ENCODE measurements at places on chromosomes 1 and 21.

- no peak for DNase-seq
These were observed 14.5 kb downstream of the HHAT start for GRCh38 chr1:210342986-210343780.

DNA sequence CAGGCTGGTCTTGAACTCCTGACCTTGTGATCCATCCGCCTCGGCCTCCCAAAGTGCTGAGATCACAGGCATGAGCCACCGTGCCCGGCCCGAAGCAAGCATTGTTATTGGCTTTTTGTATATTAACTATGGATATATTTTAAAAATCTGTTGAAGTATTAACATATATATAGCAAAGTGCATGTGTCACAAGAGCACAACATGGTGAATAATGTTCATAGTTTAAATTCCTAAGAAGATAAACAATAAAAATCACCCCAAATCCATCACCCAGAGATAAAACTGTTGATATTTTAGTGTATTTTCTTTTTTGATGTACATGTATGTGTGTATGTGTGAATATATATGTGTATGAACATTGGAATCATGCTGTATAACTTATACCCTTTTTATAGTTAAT is 9.1 kb upstream of the FOXE3 start:
- no peak for DNase-seq

DNA sequence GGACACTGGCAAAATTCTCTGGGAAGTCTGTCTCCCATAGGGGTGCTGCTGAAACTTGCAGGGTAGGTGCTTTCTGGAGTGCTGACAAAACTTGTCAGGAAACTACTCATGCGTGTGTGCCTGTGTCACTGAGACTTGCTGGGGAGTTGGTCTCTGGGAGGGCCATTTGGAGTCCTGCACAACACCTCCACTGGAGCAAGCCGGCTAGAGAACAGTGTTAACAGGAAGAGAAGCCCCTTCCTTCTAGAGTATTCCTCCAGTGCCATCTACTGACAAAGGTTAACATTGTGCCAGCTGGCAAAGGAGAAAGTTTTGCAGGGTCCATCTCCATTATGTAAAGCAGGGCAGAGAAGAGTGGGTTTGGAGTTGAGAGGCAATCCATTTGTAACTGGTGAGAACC is 30.0 kb downstream of the ZMYM4 start:
- DNase-seq, result peak; percentile 65

DNA sequence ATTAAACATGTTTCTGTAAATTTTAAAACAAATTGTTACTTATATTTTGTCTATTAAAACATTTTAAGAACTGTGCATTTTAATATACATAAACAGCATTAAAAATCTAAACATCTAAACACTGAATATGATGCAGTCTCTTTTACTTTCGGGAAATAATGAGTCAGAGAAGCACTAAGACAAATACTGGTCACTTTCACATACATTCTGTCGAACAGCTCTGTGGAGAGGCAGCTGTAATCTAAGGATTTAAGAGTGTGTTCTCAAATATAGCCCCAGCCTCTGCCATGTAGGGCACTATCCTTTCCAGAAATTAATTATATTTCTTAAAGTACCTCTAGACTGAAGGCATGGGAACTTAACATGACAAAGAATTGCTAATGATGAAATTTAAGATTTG is 89.6 kb upstream of the PTGFR start:
- no peak for DNase-seq

DNA sequence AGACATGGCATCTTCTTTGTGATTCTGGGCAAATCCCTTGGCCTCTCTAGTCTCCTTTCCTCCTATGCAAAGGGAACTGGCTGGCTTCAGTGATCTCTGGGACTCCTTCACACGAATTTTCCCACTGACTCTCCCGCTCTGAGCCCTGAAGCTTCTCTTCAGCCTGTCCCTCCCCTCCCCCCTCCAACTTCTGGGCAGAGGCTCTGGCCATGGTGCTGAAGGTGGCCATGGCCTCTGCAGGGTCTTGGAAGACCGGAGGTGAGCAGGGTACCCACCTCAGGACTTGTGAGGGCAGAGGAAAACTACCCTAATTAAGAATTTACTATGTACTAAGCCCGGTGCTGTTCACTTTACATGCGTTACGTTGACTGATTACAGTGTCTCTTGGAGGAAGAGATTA is 29.4 kb upstream of the POU3F1 start:
- no peak for DNase-seq

- DNase-seq, result no peak
These were observed 26.4 kb upstream of the EVA1B start for GRCh38 chr1:36349839-36350238.

- DNase-seq, result no peak
These were observed 2.4 kb upstream of the RAB4A start for GRCh38 chr1:229268505-229268904.
